ENCODE measurements at places on chromosomes 1 and 21.

GRCh38 chr1:209751627-209752231, 4.1 kb upstream of the TRAF3IP3 start:
- no peak for DNase-seq

GRCh38 chr1:153779781-153780541, 4.8 kb downstream of the SLC27A3 start:
- DNase-seq, result no peak

DNA sequence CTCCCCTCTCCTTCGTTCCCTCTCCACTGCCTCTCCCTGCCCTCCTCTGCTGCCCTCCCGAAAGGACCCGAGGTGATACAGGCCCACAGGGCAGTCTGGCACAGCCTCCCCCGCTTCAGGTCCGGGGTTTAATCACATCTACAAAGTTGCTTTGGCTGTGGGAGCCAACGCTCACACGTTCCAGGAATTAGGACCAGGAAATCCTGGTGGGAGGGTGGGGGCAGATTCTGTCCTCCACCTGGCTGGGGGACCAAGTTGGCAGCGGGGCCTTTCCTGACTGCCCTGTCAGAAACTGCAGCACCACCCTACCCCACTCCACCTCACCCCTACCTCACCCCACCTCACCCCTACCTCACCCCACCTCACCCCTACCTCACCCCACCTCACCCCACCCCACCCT, 95.1 kb downstream of the WDR4 start:
- DNase-seq, result no peak

- no peak for DNase-seq
Measured at GRCh38 chr21:21156957-21157356, 158.7 kb downstream of the NCAM2 start.

DNA sequence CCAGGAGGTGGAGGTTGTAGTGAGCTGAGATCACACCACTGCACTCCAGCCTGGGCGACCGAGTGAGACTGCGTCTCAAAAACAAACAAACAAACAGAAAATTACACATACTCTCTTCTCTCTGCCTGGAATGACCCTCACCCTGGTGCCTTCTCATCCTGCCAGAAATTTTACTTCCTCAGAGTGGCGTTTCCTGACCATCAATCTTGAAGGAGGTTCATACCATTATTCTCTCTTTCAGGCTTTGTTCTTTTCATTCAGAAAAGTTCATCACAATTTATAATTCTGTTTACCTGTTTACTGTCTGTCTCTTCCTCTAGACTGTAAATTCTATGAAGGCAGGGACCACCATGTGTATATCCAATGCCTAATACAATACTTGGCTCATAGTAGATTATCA, 79.3 kb downstream of the RPS6KA1 start:
- DNase-seq, result no peak

DNA sequence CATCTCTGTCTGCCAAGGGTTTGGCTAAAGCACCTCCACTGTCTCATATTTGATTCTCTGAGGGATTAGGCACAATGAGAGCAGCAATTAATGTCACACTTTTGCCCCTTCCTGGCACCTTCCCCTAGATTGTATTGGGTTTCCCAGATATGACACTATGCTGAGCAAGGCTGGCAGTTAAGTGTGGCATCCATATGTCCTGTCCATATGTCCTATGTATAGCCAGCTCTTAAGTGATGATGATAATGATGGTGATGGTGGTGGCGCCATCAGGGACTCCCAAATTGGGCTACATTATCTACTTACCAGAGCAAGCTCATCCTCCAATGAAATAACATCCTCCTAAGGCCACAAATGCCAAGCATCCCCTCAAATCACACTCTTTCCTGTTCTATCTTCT, 13.5 kb upstream of the LORICRIN start:
- no peak for DNase-seq
